Activated CD8-positive, alpha-beta memory T cell treated with anti-CD3 and anti-CD28 coated beads for 4 hours (primary cell): ENCODE measurements at places on chromosomes 1 and 21.

DNA sequence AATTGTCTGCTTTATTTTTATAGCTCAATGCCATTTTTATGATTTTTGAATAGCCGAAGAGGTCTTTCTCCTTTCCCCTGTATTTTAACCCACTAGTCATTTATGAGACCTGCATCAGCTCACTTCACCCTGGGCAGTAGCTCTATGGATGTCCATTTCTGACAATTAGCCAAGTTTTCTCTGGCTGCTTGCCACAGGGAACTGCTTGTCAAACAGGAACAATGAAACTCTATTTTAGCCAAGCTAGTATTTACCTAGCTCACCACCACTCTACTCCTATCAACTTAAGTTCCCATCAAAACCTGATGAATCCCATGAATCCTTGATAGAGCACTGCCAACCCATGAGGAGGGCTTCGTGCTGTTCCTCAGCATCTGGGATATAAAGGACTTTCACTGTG, 406.7 kb downstream of the RWDD3 start:
- no peak for DNase-seq

GRCh38 chr1:232905331-232906034, 44.9 kb upstream of the NTPCR start:
- DNase-seq = no peak

- DNase-seq = no peak
These were observed 66.7 kb downstream of the MAN1A2 start for GRCh38 chr1:117433943-117434342.

GRCh38 chr1:54486907-54487306, 61.1 kb upstream of the ACOT11 start:
- no peak for DNase-seq

DNA sequence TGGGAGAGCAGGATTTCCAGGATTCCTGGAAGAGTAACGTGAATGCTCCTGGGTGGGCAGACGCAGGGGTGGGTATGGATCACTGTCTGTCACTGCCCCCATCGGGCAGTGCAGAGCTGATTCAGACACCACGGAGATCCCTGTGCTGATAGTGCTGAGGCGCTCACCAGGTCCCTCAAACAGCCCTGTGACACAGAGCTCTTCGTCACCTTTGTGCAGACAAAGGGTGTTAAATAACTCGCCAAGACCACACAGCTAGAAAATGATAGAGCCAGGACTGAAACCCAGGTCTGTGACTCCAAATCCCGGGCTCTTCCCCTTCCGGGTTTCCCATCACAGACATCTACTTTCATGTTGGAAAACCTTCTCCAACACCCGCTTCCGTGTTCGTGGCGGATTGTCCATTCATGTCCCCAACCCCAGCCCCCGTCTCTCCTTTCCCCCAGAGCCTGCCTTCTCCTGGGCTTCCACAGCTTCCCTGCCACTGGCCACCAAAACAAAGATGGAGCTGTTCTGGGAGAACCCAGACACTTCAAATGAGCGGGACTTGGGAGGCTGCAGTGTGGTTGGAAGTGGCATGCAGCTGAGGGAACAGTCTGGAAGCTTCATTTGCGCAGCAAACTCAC, 2.6 kb downstream of the EFHD2 start:
- no peak for DNase-seq

- DNase-seq = no peak
These were observed 12.2 kb downstream of the MORN1 start for GRCh38 chr1:2378956-2379732.

GRCh38 chr1:24594328-24594598, 38.4 kb downstream of the NCMAP start:
- no peak for DNase-seq

GRCh38 chr1:9317591-9318417, 25.1 kb downstream of the SPSB1 start:
- no peak for DNase-seq

DNA sequence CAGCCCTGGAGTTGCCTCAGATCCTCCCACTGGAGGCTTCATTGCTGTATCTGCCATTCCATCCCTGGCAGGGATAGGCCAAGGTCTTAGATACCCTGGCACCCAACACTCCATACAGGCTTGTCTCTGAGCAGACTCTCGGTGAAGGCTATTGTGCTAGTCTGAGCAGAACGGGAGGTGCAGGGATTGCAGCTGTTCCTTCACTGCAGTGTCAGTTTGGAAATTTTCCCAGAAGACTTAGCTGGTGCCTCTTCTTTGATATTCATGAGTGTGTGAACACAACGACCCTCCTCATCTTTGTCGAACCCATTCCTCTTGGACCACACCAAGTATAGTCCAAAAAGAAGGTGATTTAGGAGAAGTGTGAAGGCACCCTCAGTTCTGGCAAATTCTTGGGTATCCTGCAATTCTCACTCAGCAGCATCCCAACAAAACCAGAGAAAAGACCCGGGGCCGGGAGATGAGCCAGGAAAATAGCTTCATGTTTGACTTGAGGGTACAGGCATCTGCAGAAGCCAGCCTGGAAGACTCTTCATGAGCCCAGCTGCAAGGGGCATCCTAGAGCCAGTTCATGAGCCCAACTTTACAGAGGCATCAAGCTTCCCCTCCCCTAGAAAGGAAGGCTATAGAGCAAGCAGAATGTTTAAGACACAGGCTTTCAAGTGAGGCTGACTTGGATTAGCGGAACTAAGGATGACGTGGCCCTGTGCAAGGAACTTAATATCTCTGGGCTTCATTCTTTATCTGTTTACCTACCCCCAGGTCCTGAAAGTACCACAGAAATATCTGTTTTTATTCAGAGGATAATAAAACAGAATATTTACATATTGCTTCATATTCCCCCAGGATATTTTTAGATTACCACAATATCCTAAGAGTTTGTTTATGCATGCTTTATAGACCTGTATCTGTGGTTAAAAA, 38.8 kb upstream of the HAO2 start:
- no peak for DNase-seq

DNA sequence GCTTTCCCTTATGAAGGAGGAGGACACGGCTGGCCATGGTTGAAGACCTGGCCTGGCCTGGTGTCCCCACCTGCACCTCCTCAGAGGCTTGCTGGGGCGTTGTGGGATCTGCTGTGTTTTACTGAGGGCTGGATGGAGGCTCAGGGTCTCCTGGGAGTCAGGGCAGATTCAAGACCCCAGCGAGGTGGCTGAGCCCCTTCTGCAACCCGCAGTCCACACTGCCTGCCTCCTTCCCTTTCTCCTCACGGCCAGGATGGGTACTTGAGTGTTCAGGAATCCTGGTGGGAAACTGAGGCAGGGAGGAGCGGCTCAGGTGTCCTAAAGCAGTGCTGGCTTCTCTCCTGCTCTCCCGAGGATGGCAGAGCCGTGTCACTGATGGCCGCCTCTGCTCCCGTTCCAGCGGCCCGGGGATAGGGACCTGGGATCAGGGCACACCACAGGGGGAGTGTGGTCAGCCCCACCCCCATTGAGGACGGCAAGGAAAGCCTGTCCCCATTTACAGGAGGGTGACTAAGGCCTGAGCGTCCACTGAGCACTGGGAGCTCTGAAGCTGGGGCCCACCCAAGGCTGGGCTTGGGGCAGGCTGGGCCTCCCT, 47.5 kb downstream of the TRPM2 start:
- no peak for DNase-seq

DNA sequence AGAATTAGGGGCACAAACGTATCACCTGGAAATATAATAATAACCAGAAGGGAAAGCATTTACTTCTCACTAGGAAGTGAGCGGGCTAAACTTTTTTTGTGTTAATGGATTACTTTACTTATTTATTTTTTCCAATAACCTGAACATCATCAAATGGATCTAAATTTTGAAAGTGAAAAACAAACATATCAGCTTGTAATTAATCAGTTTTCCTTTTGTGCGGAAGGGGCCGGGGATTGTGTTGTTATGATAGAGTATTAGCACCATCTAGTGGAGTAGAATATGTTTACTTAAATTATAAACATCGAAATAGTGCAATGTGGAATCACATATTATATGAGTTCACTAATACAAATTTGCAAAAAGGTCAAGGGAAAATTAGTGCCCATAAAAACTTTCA, 9.0 kb downstream of the CFH start:
- DNase-seq = no peak

GRCh38 chr1:213669964-213670691, 317.6 kb upstream of the PROX1 start:
- DNase-seq = no peak

GRCh38 chr1:223135176-223135942, 7.7 kb downstream of the TLR5 start:
- no peak for DNase-seq

DNA sequence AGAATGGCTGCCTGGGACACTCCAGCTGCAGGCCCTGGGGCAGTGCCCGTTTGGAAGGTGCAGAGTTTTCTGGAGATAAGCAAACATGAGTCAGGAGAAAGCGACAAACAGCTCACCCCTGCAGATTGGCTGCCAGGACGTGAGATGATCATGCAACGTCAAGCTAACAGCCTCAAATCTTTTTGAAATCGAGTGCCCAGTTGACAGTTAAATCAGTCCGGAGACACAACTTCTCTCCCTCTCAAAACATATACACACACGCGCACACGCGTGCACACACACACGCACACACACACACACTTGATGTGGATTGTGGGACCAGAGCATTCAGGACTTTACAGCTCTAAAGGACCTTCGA, 49.4 kb downstream of the TENT5C start:
- DNase-seq = no peak

- DNase-seq = no peak
These were observed 132.8 kb downstream of the TNFSF18 start for GRCh38 chr1:172917972-172918371.

GRCh38 chr1:6743189-6744101, 41.8 kb upstream of the CAMTA1 start:
- no peak for DNase-seq

DNA sequence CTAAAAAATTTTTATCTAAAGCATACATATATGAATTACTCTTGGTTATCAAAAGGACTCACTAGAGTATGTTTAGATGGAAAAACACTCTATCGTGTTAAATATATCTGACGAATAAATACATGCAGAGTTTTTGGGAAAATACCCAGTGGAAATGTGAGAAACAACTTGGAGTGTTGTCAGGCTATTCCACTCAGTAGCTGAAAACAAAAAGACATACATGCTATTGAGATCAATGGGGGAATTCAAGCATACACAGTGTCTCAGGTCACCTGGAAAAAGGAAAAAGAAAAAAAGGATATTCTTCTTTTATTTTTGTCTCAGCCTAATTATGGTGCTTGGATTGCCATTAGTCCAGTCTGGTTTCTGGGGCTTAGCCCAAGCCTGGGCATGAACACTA, 247.0 kb upstream of the LYPLAL1 start:
- DNase-seq = no peak

GRCh38 chr1:110185181-110185580, 24.9 kb upstream of the KCNC4 start:
- no peak for DNase-seq

- no peak for DNase-seq
These were observed 16.8 kb downstream of the RIPK4 start for GRCh38 chr21:41750051-41750450.

- DNase-seq = no peak
These were observed 2.7 kb upstream of the PLOD1 start for GRCh38 chr1:11931845-11932244.

DNA sequence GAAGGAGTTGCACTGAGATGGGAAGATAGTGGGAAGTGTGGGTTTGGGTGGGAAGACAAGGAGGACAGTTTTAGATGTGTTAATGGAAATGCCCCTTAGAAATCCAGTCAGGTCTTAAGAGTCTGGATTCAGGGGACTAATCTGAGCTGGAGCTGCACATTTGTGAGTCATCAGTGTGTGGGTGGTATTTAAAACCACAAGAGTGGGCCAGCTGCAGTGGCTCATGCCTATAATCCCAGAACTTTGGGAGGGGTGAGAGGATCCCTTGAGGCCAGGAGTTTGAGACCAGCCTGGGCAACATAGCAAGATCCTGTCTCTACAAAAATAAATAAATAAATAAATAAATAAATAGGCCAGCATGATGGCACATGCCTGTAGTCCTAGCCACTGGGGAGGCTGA, 40.9 kb upstream of the SLC6A9 start:
- no peak for DNase-seq

GRCh38 chr1:224757508-224757907, 141.4 kb downstream of the CNIH3 start:
- no peak for DNase-seq

DNA sequence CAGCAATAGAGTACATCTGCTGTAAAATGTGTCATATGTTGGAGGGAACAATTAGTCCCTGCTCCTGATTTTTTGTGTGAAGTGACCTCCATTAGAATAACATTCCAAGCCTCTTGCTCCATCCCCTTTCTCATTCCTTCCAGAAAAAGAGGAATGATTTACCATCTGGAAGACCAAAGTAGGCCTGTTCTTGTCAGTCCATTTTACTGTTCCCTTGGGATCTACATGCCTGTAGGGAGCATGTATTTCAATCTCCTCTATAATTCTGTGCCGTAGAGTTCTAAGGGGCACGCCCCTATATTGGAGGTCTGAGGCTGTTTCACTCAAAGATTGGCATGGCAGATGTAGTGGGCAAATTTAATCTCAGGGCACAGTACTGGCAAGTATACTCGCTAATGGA, 48.8 kb upstream of the MAN1A2 start:
- no peak for DNase-seq

DNA sequence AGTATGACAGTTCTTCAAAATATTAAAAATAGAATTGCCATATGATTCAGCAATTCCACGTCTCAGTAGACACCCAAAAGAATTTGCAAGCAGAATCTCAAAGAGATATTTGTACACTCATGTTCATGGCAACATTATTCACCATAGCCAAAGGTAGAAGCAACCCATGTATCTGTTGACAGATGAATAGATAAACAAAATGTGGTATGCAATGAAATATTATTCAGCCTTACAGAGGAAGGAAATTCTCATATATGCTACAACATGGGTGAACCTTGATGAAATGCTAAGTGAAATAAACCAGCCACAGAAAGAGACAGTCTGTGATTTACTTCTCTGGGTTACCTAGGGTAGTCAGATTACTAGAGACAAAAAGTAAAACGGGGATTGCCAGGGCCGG, 47.0 kb downstream of the NAV1 start:
- DNase-seq = no peak

GRCh38 chr1:90507173-90507572, 209.9 kb downstream of the BARHL2 start:
- DNase-seq = no peak

GRCh38 chr1:222034790-222035189, 292.9 kb upstream of the DUSP10 start:
- DNase-seq = no peak

GRCh38 chr1:235675152-235675890, 25.7 kb upstream of the GNG4 start:
- DNase-seq = no peak

- DNase-seq = no peak
These were observed 61.1 kb downstream of the FMN2 start for GRCh38 chr1:240152611-240153297.

- DNase-seq = no peak
These were observed 2.9 kb downstream of the C2CD2 start for GRCh38 chr21:41950941-41951351.
